NCI-H526 (cell line): ENCODE measurements at places on chromosomes 5 and 9.

- DNase-seq = no peak
Measured at GRCh38 chr9:76709020-76709419, 55.2 kb upstream of the PCA3 start.

GRCh38 chr9:1005043-1005667, 28.7 kb downstream of the DMRT3 start:
- DNase-seq = peak; percentile 61

- no peak for DNase-seq
Measured at GRCh38 chr9:88166660-88167059, 28.4 kb upstream of the SPATA31C2 start.

DNA sequence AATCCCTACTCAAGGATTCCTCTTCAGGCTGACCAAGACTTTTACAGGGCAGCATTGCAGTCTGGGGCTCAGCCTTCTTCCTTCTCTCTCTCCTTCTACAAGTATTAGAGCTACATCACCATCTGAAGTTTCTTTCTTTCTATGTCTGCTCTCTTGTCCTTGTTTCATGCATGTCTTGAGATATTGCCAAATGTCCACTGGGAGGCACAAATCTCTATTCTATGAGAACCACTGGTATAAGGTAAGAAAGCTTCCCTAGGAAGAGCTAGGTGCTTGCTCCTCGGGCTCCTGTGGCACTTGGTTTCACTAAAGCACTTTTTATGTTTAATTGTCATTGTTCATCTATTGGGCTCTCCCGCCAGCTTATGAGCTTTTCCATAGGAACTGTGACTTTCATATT, 289.2 kb upstream of the PCSK5 start:
- peak; percentile 3 for DNase-seq

DNA sequence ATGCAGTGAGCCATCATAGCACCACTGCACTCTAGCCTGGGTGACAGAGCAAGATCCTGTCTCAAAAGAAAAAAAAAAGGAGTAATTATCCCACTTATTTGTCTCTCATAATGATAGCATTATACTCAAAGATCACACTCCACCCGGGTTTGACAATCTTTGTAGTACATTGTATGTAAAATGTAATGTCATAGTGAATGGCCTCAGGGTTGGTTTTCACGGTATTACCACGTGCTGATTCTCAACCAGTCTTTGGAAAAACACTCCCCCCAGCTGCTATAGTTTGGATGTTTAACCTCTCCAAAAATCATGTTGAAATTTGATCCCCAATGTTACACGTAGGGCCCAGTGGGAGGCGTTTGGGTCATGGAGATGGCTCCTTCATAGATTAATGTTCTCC, 402.4 kb upstream of the GRAMD2B start:
- DNase-seq = no peak

- no peak for DNase-seq
Measured at GRCh38 chr9:35416098-35416427, 73.8 kb upstream of the RUSC2 start.
